Stimulated activated CD4-positive, alpha-beta T cell treated with anti-CD3 and anti-CD28 coated beads, Interleukin-15, amount 100 ng/mL, for 1 hour (primary cell): ENCODE measurements at places on chromosomes 6 and 20.

DNA sequence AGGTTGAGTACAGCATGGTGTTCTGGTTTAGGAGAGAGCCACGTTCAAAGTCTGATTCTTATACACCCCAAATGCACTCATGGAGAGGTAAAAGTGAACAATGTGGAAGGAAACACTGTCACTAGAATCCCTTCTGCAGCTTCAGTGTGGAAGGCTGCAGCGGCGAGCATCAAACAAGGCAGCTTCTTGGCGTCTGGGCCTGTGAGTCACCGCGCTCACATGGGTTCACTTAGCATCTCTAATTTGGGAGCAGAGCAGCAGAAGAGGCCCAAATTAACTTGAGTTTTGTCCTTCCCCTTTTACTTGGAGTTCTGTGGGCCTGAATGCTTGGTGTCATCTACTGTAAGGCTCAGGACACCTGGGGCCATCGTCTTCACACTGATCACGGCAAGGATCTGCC lies 10.9 kb upstream of the E2F1 start:
- no peak for DNase-seq

- no peak for DNase-seq
Measured at GRCh38 chr6:52081237-52081636, 6.2 kb downstream of the PKHD1 start.

DNA sequence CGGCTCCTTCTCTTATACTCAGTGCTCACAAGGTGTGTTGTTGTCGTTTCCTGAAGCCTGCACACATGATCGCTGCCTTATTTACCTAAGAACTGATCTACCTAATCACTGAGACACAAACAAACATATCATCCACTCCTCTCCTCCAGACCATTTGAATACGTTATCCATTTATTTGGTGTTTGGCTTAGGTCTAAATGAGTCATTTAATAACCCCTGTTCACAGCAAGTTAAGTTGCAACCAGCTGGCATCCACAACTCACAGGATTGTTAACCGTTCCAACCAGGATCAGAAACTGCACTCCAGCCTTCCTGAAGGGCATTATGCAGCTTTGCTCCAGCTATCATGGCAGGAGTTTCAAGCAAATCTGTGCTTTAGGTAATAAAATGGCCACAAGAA lies 511.1 kb upstream of the MAP3K7 start:
- no peak for DNase-seq

DNA sequence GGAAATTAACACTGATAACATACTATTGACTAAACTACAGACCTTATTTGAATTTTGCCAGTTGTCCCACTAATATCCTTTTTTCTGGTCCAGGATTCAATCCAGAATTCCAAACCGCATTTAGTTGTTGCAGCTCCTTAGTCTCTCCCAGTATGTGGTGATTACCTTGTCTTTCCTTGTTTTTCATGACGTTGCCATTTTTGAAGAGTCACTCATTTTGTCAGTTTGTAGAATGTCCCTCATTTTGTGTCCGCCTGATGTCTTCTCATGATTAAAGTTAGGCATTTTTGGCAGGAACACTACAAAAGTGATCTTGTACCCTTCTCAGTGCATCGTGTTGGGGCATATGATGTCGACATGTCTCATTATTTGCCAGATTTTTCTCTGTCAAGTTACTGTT lies 33.1 kb downstream of the DTD1 start:
- no peak for DNase-seq

DNA sequence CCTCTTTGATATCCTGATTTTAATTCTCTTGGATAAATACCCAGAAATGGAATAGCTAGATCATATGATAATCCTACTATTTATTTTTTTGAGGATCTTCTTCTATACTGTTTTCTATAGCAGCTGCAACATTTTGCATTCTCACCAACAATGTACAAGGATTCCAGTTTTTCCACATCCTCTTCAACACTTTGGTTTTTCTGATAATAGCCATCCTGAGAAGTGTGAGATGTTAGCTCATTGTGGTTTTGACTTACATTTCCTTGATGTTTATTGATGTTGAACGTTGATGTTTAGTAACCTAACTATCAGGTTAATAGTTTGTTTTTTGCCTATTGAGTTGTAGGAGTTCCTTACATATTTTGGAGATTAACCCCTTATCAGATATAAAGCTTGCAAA lies 217.3 kb downstream of the LRFN2 start:
- no peak for DNase-seq

- no peak for DNase-seq
Measured at GRCh38 chr20:760751-761417, 7.4 kb downstream of the SLC52A3 start.

DNA sequence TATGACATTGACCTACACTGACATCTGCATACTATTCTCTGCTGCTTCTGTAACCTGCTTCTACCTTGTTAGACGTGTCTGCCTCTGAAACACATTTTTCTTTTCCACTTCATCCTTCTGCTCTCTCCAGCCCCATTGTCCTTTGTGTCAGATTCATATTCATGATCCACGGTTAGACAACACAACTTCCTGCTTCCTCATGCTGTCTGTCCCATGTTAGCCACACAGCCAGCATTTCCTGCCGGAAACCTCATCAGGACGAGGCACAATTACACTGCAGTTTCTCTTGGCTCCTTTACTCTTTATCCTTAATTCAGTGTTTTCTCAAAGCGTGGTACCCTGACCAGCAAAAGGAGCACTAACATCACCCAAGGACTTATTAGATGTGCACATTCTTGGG lies 150.2 kb downstream of the TBC1D7 start:
- no peak for DNase-seq

GRCh38 chr6:83872386-83873118 lies 13.1 kb downstream of the CYB5R4 start:
- no peak for DNase-seq

- DNase-seq, result no peak
Measured at GRCh38 chr6:38784506-38785235, 69.6 kb downstream of the DNAH8 start.

DNA sequence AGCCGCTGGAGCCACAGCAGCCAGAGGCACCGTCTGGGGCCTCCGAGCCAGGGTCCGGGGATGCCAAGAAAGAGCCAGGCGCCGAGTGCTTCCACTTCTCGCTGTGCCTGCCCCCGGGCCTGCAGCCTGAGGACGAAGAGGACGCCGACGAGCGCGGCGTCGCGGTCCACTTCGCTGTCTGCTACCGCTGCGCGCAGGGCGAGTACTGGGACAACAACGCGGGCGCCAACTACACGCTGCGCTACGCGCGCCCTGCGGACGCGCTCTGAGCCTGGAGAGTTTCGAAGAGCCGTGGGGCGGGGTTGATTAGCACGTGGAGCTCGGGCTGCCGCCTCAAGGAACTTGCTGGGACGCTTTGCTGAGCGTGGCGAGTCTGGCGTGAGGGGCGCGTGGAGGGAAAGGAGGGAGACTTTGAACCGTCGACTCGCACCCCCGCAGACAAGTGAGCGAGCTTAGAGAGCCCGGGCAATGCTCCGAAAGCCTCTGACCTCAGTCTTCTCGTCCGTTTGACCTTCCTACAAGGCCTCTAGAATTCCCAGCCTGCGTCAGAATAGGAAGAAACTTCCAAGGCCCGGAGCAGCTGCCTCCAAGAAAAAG lies 1.3 kb downstream of the PPP1R3G start:
- no peak for DNase-seq

DNA sequence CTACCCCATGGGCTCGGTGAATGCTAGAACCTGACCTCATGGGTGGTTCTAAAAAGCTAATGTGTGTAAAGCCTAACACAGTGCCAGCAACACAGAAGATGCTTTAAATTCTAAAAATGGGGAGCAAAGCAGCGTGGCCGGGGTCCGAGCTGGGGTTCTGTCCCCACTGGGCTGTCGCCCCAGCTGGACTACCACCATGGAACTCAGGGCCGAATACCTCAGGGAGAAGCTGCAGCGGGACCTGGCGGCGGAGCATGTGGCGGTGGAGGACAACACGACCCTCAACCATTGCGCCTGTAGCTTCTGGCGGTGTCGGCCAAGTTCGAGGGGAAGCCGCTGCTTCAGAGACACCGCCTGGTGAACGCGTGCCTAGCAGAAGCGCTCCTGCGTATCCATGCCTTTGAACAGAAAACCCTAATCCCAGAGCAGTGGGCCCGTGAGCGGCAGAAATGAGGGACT lies 8.4 kb downstream of the SOX4 start:
- DNase-seq, result no peak

DNA sequence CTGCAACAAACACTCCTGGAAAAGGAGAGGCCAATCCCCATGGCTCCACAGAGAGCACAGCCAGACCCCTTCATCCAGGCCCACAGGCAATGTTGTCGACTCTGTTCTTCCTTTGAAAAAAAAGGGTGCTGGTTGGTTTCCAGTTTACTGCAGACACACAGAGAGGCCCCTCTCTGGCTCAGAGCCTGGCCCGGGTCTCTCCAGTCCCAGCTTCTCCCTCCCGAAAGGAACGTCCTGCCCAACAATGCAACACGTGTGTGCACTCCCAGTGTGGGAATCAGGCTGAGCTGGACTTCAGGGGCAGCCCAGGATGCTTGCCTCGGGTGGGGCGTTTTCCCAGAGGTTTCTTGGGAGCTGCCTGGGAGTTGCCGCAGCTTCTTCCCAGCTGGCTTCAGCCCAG lies 4.5 kb upstream of the NKAIN4 start:
- no peak for DNase-seq

DNA sequence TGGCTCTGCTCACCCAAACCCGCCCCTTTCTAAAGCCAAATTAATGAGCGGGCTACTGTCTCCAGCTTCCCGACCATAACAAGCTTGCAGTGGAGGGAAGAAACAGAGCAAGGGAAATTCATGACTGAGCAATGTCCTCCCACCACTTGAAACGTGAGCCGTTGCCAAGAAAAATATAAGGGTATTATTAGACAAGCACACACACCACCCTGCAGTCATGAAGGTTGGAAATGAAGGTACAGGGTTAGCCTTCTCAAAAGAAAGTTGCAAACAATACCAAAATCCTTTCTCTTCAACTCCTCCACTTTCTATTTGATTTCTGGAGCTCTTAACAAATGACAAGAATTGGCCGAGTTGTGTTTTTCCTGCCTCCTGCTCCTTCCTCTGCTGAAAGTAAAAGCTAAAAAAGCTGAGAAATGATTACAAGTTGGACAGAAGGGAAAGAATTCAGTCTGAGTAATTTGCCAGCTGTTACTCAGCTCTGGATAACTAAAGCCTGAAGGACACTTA lies 151.1 kb upstream of the B3GAT2 start:
- no peak for DNase-seq

DNA sequence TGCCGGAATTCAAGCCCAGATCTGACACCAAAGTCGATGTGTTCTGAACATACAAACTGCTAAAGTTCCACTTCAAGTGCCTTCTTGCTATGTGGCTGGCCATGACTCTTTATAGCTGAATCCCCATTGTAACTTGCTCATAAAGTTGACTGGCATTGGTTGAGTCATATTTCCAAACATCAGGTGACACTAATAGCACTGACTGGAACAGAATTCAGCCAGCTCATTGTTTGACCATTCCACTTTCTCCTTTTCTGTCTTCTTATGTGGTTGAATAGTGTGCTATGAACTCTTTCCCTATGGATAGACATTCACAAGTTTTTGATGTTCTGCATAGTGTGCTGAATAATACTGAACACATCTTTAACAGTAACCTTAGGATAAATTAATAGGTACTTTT lies 266.2 kb upstream of the ZFP64 start:
- DNase-seq, result no peak

DNA sequence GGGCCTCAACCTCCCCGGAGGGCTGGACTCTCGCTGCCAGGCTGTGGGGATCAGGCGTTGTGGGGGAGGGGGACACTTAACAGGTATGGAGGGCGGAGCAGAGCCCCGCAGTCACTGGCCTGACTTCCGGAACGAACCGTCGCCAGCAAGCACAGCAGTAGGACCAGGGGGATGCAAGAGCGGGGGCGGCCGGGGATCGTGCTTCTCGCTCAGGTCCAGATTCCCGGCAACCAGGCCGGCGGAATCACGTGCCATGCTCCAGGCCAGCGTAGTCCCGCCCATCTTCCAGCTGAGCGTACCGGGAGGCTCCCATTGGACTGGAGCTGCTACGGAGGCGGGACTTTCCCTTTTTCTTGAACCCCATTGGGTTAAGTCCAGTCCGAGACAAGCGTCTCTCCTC lies 10.0 kb upstream of the POU5F1 start:
- DNase-seq, result peak; percentile 50

DNA sequence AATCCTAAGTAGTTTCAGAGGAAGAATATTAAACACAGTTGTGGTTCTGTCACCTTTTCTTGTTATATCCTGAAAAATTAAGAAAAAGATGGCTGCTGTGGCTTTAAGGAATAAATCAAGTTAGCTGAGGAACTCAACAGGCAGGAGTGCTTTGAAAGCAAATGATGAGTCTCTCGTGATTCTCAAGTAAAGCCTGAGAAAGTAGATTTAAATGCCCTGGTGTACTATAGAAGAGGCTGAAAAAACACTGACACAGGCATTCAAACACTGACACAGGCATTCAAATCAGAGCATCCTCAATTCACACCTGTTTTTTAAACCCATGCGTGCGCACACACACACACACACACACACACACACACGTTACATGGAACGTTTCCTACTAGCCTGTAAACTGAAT lies 218.6 kb downstream of the OGFRL1 start:
- DNase-seq, result no peak

- no peak for DNase-seq
Measured at GRCh38 chr20:31260326-31260932, 3.0 kb downstream of the DEFB115 start.

DNA sequence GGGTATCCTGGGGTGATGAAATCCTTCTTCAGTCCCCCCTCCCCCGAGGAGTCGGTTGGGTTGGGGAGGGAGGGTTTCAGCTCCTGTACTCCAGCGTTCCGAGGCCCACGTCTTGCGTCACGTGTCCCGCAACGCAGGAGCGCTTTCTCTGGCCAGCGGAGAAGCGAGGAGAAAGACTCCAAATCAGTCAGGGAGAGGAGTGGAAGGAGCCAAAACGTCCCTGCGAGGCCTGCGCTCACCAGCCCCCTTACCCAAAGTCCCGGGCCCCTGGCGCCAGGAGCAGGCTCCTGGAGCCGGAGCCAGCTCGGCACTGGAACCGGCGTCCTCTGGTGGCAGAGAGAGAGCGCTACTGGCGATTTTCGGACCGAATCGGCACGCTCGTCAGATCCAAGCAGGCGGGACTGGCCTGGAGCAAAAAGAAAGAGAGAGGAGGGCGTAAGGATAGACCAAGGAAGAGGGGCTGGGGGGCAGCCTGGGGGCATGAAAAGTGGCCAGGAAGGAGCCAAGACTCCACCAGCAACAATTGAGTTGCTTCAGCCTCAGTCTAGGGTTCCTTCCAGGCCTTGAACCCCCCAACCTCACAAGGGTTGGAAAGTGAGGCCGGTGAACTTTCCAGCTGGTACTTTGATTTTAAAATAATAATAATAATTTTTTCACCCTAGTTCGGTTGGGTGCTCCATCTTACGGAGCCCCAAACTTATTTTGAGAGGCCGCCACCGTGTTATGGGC lies at the start of gene GNAS:
Gene GNAS, plus strand, starts transcription at position 174 of the 729 bp plus-strand sequence.
- DNase-seq, result no peak

- no peak for DNase-seq
Measured at GRCh38 chr6:121592261-121592935, 157.0 kb downstream of the GJA1 start.

DNA sequence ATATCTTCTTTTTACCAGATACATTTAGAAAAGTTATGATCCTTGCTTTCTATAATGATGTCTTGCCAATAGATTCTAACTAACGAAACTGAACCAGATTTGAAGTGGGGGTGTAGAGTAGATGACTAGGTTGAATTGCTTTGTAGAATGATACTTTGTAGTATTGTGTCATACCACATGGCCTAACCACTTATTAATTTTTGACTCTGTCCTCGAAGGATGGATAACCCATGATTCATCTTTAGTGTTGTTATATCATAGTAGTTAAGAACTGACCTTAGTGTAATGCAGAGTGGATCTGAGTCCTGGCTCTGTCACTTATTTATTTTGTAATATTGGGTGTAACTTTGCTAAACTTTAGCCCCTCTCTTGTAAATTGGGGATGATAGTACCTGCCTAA lies 4.5 kb downstream of the PHF3 start:
- no peak for DNase-seq

- DNase-seq, result no peak
Measured at GRCh38 chr20:17735206-17735804, 35.5 kb downstream of the BANF2 start.
